ENCODE measurements at places on chromosomes 2 and 18. TPM values are rescaled to one million over a fixed set of nuclear protein-coding genes. Genes with fewer than 3 reads are reported as not detected.

- no peak for DNase-seq
Observed at GRCh38 chr18:57980573-57981307, 63.3 kb upstream of the NEDD4L start.

GRCh38 chr2:5818961-5819600 is 126.9 kb downstream of the SOX11 start:
- DNase-seq: no peak

DNA sequence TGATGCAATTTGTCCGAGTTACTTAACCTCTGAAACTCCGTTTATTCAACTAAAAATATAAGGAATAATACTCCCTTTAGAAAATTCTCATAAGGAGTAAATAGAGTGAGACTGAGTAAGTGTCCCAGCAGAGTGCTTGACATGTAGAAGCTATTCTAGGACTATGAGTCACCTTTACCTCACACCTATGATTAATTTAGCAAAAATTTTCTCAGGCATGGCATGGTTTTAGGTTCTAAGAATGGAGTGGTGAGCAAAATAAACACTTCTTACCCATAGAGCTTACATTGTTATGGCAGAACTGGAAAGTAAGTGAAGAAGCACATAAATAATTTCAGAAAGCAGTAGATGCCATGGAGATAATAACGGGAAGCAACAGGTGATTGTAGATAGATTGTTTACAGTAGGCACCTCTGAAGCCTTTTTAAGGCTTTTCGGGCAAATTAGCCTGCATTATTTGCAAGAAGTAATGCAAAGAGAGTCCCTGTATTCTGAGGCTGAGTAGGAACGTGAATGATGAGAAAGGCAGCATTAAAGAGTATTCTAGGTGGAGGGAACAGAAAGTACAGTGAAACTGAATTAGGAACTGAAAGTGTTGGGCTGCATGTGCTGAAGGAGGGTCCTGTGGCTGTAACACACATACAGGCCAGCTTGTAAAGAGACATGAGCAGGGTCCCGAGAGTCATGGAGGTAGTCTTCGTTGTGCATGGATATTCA is 209.2 kb downstream of the ZNF407 start:
- DNase-seq: no peak

DNA sequence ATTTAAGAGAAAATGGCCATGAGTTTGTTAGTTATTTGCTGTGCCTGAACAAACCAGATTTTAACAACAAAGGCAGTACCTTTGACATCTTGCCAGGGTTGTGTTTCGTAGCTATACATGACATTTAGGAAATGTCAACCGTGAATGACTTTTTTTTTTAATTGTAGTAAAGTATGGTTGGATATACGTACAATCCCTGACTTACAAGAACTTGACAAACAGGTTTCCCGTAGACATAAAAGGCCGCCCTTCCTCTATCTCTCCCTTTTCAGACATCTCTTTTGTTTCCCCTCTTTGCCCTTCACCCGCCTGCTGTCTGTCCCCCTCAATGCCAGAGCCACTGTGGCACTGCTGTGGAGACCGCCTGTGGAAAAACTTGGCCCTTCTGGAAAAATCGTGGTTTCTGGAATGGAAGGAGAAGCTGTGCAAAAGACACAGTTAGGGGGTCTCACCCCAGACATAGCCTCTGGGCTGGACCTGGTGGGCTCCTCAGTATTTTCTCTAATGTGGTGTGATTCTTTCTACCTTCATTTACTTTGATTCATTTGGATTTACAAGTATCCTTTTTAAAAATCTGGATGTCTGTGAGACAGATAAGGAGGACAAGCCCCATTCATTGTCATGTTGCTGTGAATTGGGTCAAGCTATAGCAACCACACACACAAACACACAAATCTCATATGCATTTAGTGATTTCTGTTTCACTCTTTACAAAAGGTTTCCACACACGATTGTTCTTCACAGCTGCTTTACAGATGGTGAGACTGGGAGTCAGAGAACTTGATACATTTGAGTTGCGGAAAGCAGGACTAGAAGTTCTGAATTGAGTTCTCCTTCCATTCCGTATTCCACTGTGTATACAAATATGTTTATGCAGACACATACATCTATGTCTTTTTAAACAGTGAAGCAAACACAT is 48.6 kb downstream of the SPATS2L start:
- no peak for DNase-seq

NT5C1B gene
- total RNA-seq: not detected

RASGRP3 gene
- total RNA-seq: 53.8 TPM
